ENCODE measurements at places on chromosomes 16 and 17. TPM values are rescaled to one million over a fixed set of nuclear protein-coding genes. Genes with fewer than 3 reads are reported as not detected.

GRCh38 chr16:85868495-85868894 lies 30.5 kb upstream of the IRF8 start:
- DNase-seq: no peak

DNA sequence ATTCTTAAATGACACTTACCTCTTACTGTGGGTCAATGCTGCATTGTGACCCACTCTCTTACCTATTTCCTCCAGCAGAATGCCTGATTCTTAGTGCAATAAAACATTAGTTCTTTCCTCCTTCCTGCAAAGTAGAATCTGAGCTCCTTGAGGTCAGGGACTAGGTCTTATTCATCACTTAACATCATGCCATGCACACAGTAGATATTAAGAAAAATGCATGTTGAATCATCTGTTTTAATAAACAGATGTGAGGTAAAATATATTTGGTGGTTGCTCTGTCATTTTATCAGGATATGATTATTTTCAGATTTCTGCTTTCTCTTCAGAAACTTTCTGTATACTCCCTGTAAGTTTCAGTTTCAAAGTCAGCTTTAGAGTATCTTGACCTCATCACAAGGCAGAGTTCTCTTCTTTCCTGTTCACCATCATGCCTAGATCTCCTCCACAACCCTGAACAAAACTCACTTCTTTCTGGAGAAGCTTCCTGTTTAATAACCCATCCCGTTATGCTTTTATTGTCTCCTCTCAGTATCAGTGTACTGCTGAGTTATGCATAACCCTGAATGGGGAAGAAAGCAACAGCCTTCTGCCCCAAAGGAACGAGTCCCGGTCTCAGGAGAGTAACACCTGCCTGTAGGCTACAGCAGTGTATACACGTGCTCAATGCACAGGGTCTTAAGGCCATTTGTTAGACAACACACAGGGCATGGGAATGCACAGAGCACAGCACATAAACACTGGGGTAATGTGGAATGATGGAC lies 30.3 kb upstream of the SUPT4H1 start:
- no peak for DNase-seq

- no peak for DNase-seq
Measured at GRCh38 chr17:38600416-38600815, 5.3 kb downstream of the SRCIN1 start.

GPRC5C gene
- 66.8 TPM for total RNA-seq

DNA sequence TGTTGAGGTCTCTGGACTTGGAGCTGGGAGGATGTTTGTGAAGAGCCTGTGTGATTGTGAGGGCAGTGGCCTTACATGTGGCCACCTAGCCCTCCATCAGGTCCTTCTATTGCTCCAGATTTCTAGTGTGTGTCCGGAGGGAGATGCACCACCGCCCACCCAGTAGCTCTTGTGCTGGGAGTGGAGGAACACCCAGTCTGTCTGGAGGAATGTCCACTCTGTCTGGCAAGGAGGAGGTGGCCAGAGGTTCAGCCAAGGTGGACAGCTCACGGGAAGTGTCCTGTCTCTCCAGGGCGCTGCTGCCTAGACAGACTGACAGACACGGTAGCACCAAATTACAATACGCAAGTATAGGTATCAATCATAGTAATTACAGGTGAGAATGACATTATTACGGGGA lies 10.6 kb downstream of the RPTOR start:
- no peak for DNase-seq

NOG gene
- total RNA-seq: 11.4 TPM

DNA sequence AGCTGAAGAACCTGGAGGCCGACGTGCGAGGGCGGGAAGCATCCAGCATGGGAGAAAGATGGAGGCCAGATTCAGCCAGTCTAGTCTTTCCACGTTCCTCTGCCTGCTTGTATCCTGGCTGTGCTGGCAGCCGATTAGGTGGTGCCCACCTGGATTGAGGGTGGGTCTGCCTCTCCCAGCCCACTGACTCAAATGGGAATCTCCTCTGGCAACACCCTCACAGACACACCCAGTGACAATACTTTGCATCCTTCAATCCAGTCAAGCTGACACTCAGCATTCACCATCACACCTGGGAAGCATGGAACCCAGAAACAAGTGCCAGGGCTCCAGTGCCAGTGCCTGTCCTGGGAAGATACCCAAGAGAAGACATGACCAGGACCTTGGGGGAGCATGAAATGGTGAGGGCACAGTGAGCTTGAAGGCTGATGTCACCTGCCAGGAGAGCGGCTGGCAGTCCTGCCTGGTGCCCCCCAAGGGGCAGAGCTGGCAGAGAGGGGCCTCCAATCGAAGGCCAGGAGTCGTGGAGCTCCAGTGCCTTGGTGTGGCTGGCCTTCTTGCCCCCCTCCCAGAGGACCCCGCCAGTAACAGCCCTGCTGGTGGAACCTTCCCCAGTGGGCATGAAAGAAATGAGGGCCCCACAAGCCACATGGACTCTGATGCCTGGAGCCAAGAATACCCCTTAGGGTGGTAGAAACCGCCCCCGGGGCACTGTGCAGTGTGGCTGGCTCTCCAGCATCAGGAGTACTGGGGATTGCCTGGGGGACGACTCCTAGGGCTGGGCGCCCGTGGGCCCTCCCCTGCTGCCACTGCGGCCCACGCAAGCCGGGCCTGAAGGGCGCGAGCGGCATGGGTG lies 643 bp upstream of the NPB start:
- no peak for DNase-seq

DNA sequence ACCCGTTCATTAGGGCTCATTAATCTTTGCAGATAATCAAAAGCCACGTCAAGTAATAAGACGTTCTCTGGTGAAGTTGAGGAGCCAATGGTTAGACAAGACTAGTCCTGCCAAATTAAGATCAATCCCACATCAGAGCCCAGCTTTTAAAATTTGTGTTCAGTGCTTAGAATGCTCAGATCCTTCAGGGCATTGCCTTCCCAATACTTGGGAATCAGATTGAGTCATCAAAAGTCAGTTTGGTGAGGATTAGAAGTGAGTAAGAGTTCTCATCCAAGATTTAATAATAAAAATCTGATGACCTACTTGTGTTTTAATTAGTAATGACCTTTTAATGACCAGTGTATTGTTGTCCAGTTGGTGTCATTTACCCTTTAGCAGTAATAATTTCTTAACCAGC lies 19.8 kb downstream of the MAP2K4 start:
- no peak for DNase-seq

P2RX1 gene
- 8.6 TPM for total RNA-seq

GRCh38 chr17:61547113-61547512 lies 43.9 kb downstream of the NACA2 start:
- no peak for DNase-seq

DNA sequence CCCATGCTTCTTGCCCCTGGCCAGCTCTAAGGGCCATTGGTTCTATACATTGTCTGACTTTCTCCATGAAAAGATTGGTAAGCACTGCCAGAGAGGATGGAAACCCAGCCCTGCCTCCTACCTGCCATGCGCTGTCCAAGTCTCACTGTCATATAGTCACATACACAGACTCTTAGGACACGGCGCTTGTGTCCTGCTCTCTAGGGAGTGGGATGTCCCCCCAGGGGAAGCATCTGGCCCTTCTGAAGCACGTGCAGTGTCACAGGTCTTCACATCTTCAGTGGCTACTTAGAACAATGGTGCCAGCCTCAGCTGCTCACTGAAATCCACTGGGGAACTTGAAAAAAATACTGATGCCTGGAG lies 38.7 kb downstream of the MYO18A start:
- no peak for DNase-seq

EDC4 gene
- total RNA-seq: 60.3 TPM

- DNase-seq: no peak
Measured at GRCh38 chr16:56795011-56795410, 65.1 kb downstream of the NUP93 start.

TLCD1 gene
- 0.44 TPM for total RNA-seq

- no peak for DNase-seq
Measured at GRCh38 chr16:2738615-2739014, 13.8 kb upstream of the SRRM2 start.

DNA sequence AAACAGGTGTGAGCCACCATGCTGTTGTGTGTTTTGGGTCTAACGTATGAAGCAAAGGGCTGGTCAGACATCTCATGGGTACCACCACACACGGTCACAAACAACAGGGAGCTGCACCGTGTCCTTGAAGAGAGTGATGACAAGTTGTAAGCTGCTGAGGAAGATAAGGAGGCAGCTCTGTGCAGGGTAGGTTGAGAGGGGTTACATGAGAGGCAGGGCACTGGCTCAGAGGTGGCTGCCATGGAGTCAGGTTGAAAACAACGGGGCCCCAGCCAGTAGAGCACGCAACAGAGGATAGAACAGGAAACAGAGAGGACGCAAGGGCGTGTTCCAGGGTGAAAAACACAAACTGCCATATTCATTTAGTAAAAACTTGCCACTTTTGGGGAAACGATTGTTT lies 52.2 kb downstream of the TRARG1 start:
- DNase-seq: no peak

- DNase-seq: no peak
Measured at GRCh38 chr17:78358538-78359320, 1.1 kb downstream of the SOCS3 start.

GRCh38 chr17:67049025-67049739 lies 4.8 kb downstream of the CACNG1 start:
- DNase-seq: no peak

DNA sequence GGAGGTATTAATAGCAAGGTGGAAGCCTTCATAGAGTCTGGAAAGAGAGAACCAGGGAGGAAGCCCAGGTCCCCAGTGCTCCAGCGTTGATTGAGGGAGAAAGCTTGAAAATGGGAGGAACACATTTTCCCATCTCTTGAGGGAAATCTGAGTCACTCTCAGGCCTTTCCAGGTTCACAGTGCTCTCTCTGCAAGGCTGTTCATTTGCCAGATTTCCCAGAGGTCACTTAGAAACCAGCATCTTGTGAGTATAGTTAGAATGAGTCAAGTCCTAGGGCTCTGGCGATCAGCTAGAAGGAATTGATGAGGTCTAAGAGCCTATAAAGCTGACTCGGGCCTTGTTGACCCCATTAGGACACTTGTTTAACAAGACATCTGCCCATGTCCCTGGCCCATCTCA lies 17.7 kb upstream of the ZNF594 start:
- no peak for DNase-seq

- no peak for DNase-seq
Measured at GRCh38 chr16:56988161-56988947, 1.0 kb upstream of the NLRC5 start.

DNA sequence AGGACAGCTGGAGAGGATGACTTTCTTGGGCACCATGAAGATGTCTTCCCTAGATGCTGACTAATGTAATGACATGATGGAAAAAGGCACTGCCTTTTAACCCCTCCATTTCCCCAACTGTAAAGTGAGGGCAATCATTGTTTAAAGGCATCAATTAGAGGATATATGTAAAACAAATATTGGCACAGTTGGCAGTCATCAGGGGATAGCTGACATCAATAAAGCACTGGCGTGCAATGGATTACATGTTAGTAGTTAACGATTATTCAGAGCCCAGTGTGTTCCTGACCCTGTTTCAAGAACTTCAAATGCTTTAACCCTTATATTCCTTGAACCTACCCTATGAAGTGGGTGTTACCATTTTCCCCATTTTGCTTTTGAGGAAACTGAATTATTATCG lies 100.7 kb downstream of the TMEM114 start:
- DNase-seq: no peak

SPATA22 gene
- 0.60 TPM for total RNA-seq

GINS2 gene
- not detected for total RNA-seq

TMEM114 gene
- not detected for total RNA-seq

DNA sequence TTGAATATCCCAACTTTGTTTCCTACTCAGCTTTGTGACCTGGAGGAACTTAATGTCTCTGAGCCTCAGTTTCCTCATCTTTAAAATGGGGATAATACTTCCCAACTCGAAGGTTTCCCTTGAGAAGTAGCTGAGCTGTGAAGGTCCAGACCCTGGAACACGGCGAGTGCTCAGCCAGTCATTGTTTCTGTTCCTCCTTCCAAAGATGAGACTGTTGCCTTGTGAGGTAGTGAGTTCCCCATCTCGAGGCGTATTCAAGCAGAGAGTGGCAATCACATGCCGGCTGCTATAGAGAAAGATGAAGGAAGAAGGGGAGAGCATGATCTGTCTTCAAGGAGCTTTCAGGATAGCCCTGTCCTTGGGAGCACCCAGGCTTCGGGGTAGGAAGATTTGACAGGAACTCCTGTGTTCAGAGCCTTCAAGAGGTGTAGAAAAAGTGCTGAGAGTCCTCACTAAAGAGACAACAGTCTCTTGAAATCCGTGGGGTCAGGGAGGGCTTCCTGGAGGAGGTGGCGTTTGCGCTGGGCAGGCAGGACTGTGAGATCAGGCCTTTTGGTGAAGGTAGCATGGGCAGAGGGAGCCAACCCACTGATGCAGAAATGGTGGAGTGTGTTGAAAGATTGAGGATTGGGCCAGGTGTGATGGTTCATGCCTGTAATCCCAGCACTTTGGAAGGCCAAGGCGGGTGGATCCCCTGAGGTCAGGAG lies 27.2 kb downstream of the SPNS2 start:
- DNase-seq: no peak

MT1F gene
- total RNA-seq: 6.3 TPM

GRCh38 chr17:66549731-66550207 lies 247.4 kb downstream of the PRKCA start:
- no peak for DNase-seq

GRCh38 chr16:81866820-81867440 lies 87.8 kb downstream of the PLCG2 start:
- DNase-seq: no peak

WFDC1 gene
- 4.6 TPM for total RNA-seq

CORO1A gene
- 42.0 TPM for total RNA-seq

- peak; percentile 24 for DNase-seq
Measured at GRCh38 chr17:66673668-66674276, 161.1 kb upstream of the CACNG5 start.
